ENCODE measurements at places on chromosomes 3 and 15.

GRCh38 chr3:72816862-72817355 is 31.3 kb downstream of the SHQ1 start:
- DNase-seq: no peak

DNA sequence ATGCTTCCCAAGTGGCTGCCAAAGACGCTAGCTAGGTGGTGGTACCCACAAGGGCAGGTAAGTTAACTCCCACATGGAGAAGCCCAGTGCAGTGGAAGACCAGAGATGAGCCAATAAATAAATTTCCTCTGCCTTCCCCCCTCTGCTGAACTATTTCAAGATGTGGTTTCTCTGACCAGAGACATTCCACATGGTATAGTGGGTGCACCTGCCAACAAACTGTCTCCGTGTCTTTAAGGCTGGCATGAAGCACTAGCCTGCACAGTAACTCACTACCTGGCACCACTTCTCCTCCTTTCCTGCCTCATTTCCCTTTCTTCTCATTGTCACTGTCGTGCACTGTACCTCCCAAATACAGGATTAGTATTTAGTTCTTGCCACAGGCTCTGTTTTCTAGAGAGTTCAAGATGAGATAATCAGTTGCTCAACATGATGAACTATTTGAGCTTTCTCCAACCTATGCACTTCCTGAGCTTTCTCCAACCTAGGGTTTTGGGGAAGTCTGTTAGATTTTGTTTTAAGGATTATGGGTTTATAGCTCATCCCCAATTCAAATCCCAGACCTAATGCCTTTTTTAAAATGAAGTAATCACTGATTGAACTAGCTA is 8.4 kb upstream of the CRTAP start:
- DNase-seq: no peak

GRCh38 chr3:145716519-145716918 is 444.5 kb downstream of the PLOD2 start:
- DNase-seq: no peak

GRCh38 chr3:18512007-18512406 is 86.9 kb upstream of the SATB1 start:
- DNase-seq: no peak

GRCh38 chr3:64815789-64816188 is 128.0 kb upstream of the ADAMTS9 start:
- no peak for DNase-seq

- DNase-seq: no peak
Measured at GRCh38 chr3:95184038-95184437, 1121.2 kb downstream of the NSUN3 start.

DNA sequence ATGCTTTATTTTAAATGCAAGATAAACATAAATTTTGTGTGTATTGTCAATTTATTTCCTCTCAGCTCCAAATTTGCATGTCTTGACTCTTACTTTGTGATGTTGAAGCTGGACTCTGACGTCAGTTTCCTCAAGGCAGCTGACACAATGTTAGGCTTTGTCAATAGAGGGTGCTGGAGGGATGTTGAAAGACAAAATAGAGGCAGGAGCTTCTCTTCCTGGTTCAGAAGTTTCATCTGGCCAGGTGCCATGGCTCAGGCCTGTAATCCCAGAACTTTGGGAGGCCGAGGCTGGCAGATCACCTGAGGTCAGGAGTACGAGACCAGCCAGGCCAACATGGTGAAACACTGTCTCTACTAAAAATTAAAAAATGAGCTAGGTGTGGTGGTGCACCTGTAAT is 408.6 kb downstream of the GBE1 start:
- DNase-seq: no peak

GRCh38 chr3:8756671-8757070 is 12.7 kb downstream of the OXTR start:
- DNase-seq: no peak

GRCh38 chr3:152843955-152844354 is 9.0 kb downstream of the P2RY1 start:
- no peak for DNase-seq

DNA sequence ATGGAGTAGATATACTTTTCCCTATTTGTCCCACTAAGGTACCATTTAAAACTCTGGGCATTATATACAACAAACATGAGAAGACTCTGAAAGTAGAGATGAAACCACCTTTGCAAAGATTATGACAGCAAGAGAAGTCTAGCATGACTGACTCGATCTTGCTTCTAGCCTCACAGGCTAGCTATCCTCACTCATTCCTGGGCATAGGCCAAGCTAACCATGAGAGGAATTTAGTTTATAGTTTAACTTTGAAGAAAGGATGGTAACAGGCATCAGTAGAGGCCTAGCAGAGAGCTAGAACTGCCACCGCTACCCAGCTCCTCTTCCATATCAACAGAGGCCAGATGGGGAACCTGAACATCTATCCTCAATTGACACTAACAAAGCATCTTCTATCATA is 63.5 kb upstream of the FSIP1 start:
- DNase-seq: no peak

DNA sequence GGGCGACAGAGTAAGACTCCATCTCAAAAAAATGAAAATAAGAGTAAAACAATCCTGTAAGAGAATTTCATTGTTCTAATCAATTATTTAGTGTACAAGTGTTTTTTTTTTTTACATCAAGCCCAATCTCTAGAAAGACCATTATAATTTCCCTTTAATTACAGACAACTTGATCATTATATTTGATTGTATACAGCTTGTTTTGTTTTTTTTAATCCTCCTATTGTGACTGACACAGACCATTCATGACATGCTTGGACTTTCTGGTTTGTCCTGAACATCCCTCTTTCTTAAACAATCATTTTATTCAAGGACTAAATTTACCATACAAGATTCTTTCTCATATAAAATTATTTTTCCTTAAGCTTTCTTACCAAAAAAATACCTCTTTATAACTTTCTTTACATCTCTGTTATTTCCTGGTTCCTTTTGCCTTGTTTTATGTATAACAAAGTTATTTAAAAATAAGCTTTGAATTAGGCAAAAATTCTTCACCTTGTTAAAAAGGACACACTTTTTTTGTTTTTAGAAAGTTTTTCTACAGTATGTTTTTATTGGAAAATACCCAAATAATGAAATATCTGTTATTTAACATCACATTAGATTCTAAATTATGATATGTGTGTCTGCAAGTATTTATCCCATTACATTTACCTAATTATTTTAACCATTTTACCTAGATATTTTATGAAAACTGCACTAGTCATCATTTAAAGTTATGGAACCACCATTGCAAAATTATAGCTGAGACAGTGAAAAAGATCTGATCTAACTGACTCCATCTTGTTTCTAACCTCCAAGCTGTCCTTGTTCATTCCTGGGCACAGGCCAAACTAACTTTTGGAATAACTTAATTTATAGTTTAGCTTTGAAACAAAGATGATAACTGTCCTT is 26.1 kb upstream of the GFM1 start:
- no peak for DNase-seq

DNA sequence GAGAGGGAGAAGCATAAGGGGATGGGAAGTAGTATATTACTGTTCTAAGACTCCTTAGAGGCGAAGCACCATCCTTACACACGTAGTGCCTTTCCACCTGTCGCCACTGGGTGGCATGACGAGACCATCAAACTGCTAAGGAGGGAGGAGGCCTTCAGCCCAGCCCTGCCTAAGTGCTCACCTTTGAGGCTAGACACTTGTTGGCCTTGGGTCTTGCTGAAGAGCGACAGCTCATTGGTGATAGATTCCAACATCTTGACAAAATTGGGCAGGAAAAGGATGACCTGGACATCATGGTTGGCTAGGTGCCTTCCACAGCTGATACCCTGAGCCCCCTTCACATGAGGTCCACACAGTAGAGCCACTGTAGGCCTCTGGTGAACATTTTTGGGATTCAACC is 19.6 kb downstream of the CLK3 start:
- peak; percentile 70 for DNase-seq
